ENCODE measurements at places on chromosomes 2 and 18.
A peak's percentile ranks its signal among the peaks of the same experiment; 100 is the strongest.

- DNase-seq: no peak
Observed at GRCh38 chr2:173574324-173575112, 219.8 kb downstream of the CDCA7 start.

- DNase-seq: no peak
Observed at GRCh38 chr2:216739035-216739434, 43.7 kb upstream of the IGFBP5 start.

DNA sequence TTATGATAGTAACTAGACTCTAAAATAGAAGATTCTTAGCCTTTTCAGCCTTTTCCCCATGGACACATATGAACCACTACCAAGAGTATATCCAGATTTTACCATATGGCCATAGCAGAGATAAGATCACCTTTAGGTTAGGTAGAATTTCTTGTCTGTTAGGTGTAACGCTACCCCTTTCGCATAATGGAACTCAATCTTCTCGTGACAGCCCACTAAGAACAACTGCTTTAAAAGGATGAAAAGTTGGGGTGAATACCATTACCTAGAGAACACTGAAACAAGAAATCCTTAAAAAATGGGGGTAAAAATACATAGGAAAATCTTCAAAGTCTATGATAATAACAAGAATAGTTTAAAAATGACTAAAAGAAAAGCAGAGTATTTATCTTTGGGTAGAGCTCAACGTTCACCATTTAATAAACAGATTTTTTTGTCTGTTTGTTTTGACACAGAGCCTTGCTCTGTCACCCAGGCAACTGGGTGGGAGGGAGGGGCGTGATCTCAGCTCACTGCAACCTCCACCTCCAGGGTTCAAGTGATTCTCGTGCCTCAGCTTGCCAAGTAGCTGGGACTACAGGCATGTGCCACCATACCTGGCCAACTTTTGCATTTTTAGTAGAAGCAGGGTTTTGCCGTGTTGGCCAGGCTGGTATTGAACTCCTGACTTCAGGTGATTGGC is 67.2 kb downstream of the VIL1 start:
- no peak for DNase-seq

DNA sequence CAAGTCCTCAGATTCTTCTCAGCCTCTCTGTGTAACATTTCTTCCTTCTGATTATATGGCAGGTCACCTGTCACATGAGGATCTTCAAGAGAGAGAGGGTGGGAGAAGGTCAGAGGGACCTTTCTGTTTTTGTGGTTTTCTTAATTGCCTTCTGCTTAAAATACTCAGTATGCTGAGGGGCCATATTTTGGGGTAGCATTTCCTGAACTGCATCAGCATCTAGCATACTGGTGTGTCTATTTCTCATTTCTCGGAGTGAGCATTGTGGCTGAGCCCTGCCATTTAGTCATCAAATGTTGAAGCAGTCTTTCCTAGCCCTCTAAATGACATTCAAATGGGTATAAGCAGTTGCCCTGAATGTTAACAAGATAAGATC is 162.7 kb downstream of the MYO3B start:
- no peak for DNase-seq

DNA sequence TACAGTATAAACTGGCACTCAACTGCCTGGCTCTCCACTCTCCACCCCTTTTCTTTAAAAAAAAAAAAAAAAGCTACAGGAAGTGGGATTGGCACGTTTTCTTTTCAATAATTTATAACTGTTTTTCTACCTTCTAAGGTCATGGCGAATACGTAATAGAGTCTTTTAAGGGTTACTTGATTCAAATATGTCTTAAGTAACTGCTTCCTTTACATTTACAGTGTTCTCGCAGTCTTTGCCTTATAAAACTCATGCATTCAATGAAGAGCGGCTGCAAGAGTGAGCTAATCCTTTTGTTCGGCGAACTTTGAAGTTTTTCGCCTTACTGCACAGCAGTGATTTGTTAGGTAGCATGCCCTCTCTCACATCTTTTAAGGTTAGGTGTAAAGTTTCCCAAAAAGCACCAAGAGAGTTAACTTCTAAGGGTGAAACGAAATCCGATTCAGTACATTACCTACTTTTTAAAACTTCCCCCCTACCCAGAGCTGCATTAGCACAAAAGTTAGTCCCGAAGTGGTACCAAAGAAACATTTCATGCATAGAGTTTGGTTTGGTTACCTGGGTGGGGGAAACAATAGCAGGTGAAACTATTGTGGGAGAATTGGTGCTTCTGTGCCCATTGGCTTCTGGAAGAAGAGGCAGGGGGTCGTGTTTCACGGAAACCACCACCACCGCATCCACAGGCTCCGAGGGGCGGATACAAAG is 2.0 kb downstream of the KCTD1 start:
- no peak for DNase-seq

DNA sequence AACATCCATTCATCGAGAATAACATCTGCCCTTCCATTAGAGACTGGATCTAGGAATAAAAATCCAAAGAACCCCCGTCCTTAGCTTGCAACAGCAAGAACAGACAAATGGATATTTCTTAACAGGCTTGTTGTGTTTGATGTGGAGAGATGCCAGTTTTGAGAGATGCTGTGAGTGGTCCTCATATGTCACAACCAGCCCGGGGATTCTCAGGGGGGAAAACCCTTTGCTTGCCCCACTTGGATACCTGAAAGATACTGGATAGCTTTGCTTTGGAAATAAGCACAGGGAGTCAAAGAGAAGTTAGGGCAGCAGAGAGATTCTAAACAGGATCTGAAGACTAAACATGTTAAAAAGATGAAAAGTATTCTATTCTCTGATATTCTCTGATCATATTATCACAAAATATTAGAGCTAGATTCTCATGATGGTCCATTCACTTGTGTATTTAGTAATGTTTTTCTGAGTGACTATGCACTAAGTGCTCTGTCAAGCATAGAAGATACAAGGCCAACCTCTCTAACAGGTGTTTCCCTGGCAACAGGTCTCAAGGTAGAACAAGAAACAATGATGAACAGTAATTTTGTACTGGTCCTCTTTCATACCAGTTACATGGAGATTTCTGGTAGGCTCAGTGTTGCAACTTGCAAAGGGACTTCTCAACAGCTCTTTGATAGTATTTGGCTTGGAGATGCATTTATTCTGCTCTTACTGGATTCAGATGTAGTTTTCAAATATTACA is 348.2 kb downstream of the MYCN start:
- no peak for DNase-seq

DNA sequence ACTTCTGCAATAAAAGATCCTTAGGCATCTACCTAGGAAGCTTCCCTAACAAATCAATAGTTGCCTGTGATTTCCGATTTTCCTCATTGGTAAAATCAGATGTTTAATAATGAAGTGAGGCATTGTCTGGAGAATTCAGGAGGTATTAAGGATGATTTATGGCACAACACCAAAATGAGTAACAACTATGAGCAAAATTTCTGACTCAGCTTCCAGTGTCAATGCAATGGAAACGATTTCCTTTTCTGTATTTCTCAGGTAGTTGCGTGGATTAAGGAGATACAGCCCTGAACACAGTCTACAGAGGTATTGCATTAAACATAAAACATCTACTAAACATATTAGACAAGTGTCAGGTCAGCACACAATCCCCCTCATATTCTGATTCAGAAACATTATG is 99.5 kb downstream of the EPB41L3 start:
- no peak for DNase-seq

- no peak for DNase-seq
Observed at GRCh38 chr2:224608104-224608503, 22.9 kb upstream of the CUL3 start.

DNA sequence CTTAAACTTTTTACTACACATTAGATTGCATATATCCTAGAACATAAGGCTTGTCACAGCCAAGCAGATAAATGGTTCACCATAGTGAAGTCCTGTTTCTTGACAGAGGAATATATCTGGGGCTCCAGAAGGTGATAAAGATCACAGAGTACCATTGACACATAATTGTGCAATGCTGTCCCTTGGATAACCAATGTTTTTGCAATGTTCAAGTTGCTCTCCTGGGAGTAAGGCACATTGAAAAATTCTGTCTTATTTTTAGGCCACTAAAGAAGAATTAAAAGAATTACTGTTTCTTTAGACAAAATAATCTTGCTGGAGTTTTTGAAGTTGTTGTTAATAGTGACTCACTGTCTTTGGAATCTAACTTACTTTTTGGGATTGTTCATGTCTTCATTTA is 1132.8 kb downstream of the LRP1B start:
- no peak for DNase-seq

DNA sequence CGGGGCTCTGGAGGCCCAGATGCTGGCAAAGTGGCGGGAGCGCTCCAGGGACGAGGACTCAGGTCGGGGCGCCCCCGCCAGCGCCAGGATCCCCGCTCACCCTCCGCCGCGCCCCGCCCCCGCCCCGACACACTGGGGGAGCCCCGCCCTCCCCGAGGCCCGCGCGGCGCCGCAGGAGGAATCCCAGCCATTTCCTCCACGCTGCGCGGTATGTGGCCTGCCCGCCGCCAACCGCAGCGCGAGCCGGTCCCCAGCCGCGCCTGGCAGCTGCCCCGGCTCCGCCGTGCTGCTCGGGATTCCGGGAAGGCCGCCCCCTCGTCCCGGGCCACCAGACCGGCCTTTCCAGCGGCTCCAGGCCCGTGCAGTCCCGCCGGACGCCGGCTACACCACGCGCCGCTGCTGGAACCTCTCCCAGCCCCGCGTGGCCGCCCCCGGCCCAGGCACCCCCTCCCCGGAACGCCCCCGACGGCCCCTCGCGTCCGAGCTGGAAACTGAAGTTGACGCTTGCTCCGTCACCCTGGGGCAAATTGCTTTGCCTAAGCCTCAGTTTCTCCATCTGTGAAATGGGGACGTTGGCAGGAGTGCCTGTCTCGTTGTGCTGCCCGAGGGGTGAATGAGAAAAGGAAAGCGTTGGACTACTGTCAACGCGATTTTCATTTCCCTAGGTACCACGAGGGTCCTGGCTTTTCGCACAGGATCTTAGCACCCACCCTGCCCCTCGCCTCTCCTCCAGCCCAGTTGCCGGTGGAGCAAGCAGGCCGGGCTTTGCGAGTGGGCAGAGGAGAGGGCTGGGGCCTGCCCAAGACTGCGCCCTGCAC is 53.6 kb downstream of the PKDCC start:
- DNase-seq: peak; percentile 75

- DNase-seq: no peak
Observed at GRCh38 chr2:17620280-17620679, 79.8 kb downstream of the VSNL1 start.

DNA sequence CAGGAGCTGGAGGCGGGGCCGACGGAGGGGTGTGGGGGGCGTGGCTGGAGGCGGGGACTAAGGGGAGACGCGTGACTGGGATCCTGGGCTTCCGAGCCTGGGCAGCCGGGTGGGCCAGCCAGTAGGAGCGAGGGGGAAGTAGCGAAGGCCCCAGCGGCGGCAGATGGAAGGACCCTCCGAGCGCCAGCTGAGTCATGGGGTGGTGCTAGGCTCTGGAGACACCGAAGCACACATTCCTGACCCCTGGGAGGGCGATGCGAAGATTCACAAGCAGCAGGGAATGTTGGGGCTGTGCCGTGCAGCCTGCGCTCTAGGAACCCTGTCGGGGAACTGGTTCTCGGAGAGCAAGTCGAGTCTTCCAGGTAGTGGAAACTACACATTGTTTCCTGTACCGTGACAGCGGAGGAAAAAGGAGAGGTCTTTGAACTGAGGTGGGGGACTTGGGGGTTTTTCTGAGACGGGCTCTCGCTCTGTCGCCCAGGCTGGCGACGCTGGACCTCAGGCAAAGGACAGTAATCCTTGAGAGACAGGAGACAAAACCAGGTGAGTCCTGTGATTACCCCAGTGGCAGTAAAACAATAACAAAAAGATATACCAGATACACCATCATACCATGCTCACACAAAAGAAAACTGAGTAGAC is 650 bp upstream of the AFG3L2 start:
- no peak for DNase-seq

DNA sequence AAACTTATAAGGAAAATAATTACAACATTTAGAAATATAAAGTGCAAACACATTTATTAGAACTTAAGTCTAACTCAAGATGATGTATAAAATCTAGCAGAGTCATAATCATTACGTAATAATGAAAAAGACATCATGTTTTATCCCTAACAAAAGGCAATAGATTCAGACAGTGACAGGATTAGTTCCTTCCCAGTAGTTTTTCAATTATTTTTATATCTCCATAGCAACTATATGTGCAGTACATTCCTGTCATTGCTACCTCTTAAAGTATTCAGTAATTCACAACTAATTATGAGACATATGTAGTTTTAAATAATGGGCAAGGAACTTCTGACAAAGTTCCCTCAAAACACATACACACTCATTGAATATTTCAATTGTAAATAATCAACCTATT is 687.9 kb downstream of the CCDC85A start:
- no peak for DNase-seq

DNA sequence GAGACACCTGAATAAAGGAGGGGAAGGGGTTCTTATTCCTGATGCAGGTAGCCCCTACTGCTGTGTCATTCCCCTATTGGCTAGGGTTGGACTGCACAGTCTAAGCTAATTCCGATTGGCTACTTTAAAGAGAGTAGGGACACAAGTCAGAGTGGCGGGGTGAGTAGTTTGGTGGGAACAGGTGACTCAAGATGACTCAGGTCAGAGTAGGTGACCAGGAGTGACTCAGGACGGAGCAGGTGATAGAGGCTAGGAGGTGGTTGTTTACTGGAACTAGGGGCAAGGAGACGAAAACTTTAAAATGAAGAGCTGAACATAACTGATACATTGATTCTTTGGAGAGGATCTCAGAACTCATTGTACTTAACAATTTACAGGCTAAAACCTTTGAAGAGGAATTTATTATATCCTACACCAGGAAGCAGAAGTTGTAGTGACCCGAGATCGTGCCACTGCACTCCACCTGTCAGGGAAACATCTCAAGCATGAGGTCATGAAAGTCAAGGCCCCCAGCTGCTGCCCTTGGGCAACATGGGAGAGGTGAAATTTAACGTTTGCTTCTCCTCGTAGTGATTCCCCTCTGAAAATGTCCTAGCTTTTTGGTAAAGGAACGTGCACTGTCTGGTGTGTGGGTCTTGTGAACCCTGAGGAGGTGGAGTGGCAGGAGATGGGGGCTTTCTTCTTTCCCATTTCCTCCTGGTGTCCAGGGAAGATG is 4.5 kb upstream of the CYP27A1 start:
- no peak for DNase-seq

- no peak for DNase-seq
Observed at GRCh38 chr18:57210107-57210715, 63.3 kb downstream of the BOD1L2 start.

- DNase-seq: no peak
Observed at GRCh38 chr2:129777762-129778583, 201.5 kb upstream of the RAB6C start.

DNA sequence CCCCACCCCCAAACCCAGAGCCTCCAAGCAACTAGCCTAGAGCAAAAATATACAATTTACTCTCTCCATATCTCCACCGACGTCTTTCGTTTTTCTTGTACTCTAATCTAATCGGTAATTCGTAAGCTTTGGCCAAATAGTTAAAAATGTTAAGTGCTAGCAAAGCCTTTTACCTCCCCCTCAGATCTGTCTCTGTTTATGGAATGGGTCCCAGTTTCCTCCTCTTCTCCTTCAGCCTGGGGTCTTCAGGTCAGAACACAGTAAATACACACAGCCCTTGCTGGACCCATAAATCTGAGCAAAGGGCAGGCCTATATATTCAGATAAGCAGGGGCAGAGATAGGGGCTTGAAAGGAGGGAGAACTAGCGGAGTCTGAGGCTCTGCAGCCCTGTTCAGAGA is 267.4 kb downstream of the MEIS1 start:
- DNase-seq: no peak

- no peak for DNase-seq
Observed at GRCh38 chr2:222774941-222775340, 85.9 kb upstream of the ACSL3 start.

- no peak for DNase-seq
Observed at GRCh38 chr18:26008096-26008495, 82.3 kb downstream of the SS18 start.

GRCh38 chr2:191693778-191694177 is 15.8 kb downstream of the NABP1 start:
- no peak for DNase-seq

- DNase-seq: no peak
Observed at GRCh38 chr2:170477630-170478029, 237.5 kb upstream of the SP5 start.

All from CD4-positive, alpha-beta T cell treated with Interferon gamma for 1 hour (primary cell).